Liver (tissue), 10 donors: ENCODE measurements at places on chromosomes 16 and 17.

DNA sequence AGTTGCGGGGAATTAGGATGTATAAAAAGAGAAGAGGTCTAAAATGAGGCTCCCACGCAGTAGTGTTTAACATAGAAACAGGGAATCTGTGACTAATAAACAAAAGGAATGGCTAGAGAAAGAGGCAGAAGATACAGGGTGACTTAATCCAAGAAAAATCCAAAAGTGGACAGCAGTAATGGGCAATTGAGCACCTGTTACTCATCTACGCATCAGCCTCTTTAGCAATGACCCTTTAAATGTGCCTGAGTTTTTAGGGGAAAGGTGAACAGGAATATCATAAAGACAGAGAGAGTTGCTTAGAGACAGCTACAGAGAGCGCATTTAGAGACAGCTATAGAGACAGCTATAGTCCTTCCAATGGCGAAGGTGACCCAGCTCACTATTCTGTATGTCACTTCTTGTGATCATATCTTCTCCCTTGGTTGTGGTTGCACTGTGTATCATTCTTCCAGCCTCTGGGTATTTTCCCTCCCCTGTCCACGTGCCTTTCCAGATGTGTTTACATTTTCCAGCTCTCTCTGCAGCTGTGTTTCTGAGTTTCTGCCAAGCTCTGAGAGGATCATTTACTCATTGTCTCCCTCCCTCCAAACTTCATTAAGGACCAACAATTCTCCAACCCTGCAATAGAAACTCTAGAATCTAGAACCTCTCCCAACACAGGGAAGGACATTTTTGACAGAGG is 61.5 kb downstream of the MYOCD start:
- no peaks in the 10 kb centered on the region for H3K4me1 ChIP-seq
- H3K4me3 ChIP-seq, result no peak overlapping the region
- no peaks in the 10 kb centered on the region for H3K36me3 ChIP-seq
- no peak overlapping the region for H3K27ac ChIP-seq
- no peaks in the 10 kb centered on the region for H3K27me3 ChIP-seq

GRCh38 chr16:57826706-57827625 is 24.7 kb upstream of the KIFC3 start:
- no peaks in the 10 kb centered on the region for H3K27me3 ChIP-seq
- no peaks in the 10 kb centered on the region for H3K36me3 ChIP-seq
- H3K27ac ChIP-seq, result peak overlapping the region; percentile 96
- H3K4me3 ChIP-seq, result no peak overlapping the region
- peaks cover 61% of the 10 kb centered on the region for H3K4me1 ChIP-seq
- DNase-seq, result no peak

GRCh38 chr16:2776500-2777139 is 460 bp downstream of the ELOB start:
- peaks cover 10% of the 10 kb centered on the region for H3K4me1 ChIP-seq
- H3K4me3 ChIP-seq, result peak overlapping the region; percentile 86
- no peaks in the 10 kb centered on the region for H3K27me3 ChIP-seq
- peak overlapping the region; percentile 38 for H3K27ac ChIP-seq
- H3K36me3 ChIP-seq, result peaks cover 3% of the 10 kb centered on the region
- DNase-seq, result peak; percentile 59

GRCh38 chr16:80323808-80324195 is 217.0 kb upstream of the DYNLRB2 start:
- no peak for DNase-seq
- H3K4me1 ChIP-seq, result no peaks in the 10 kb centered on the region
- no peak overlapping the region for H3K27ac ChIP-seq

DNA sequence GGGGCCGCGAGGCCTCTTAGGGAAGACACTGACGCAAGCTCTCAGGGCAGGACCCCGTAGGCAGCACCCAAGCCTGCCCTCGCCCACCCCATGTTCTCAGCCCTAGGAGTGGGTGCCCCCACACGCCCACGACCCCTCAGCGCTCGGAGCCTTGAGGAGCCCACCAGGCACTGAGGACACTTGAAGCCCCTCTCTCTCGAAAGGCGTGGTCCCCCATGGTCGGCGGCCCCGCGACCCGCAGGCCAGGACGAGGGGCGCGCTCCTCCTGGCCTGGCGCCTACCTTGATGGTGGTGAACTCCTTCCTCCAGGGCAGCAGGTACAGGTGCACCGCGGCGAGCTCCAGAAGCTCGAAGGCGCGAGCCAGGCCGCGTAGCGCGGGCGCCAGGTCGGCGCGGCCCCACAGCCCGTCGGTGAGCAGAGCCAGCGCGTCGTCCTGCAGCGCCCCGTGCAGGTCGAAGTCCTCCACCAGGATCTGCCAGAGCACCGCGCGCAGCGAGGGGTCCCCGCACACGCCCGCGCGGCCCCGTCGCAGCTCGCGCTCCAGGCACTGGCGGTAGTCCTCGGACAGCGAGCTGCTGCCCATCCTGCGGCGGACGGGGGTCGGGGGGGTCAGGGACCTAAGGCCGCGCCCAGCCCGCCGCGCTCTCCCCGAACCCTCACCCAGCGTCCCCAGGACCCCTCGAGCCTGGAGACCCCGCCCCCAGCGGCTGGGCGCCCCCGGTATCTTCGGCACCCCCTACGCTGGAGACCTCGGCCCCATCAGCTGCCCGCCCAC is 668 bp downstream of the SPATA2L start:
- DNase-seq, result peak; percentile 58
- peaks cover 8% of the 10 kb centered on the region for H3K4me1 ChIP-seq
- no peaks in the 10 kb centered on the region for H3K36me3 ChIP-seq
- H3K27ac ChIP-seq, result peak overlapping the region; percentile 96
- H3K4me3 ChIP-seq, result peak overlapping the region; percentile 82
- no peaks in the 10 kb centered on the region for H3K27me3 ChIP-seq

GRCh38 chr16:14109782-14110727 is 38.9 kb downstream of the MRTFB start:
- no peak overlapping the region for H3K27ac ChIP-seq
- H3K36me3 ChIP-seq, result peaks cover 1% of the 10 kb centered on the region
- H3K4me1 ChIP-seq, result peaks cover 15% of the 10 kb centered on the region
- H3K27me3 ChIP-seq, result no peaks in the 10 kb centered on the region
- no peak overlapping the region for H3K4me3 ChIP-seq

DNA sequence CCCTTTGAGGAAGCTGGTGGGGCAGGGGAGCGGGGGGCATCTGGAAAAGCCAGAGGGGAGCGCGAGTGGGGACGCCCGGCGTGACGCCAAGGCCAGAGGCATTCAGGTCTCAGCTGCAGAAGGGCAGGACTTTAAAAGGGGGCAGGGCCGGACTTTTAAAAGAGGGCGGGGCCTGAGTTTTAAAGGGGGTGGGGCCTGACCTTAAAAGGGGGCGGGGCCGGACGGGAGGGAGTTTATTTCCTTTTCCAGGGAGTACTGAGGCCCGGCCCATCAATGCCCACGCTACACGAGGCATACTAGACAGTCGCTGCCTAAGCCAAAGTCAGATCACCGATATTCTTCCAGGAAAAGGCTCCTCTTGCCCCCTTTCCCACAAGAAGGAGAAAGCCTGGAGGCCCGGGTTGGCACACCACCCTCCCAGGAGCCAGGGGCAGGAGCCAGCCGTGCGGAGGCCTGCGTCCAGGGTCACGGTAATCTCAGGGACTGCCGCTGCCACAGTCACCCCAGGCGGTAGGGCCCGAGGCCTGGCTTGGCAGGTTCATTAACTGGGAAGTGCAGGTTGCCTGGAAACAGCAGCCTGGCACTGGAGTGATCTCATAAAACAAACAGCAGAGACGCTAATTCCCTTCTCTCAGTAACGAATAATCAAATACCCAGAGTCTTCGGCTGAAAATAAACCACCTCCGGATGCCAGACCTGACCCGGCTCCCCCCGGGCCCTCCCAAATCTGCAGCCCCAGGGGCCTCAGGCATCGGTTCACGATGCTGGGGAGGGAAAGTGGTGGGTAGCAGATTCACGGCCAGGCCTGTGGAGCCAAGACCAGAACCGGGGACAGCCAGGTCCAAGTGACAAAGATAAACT is 90.7 kb downstream of the TIMM22 start:
- H3K27me3 ChIP-seq, result no peaks in the 10 kb centered on the region
- no peaks in the 10 kb centered on the region for H3K36me3 ChIP-seq
- DNase-seq, result no peak

DNA sequence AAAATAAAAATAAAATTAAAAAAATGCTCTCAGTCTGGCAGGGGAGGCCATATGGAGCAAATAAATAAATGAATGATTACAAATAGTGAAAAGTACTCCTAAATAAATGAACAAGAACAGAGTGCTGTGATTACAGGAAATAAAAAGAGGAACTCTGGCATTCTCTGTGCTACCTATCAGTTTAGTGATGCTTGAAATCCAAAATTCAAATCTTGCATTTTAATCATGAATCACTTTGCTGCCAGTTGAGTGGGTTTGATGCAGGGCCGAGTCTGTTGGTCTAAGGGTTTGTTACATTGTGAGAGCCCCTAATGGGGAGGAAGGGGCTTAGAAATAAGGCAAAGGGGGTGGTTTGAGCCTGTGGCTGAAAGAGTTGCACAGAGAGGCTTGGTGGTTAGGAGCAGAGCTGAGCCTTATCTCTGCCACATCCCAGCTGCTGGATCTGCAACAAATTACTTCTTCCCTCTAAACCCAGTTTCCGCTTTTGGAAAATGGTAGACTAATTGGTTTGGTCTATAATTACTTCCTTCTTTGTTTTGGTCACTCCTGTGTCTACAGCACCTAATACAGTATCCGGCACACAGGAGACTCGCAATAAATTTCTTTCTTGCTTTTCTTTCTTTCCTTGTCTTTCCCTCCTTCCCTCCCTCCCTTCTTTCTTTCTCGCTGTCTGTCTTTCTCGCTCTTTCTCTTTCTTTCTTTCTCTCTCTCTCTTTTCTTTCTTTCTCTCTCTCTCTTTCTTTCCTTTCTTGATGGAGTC is 6.3 kb upstream of the ABCC1 start:
- H3K27ac ChIP-seq, result no peak overlapping the region
- no peaks in the 10 kb centered on the region for H3K4me1 ChIP-seq
- H3K4me3 ChIP-seq, result no peak overlapping the region
- H3K27me3 ChIP-seq, result no peaks in the 10 kb centered on the region
- H3K36me3 ChIP-seq, result no peaks in the 10 kb centered on the region
